Activated T-helper 2 cell treated with anti-CD3 and anti-CD28 coated beads, Interferon-gamma antibody, Interleukin-2, Interleukin-4, amounts not matched to agents 10 μg/mL and 5 μg/mL and 100 μg/mL, durations not matched to agents 14 hours and 24 hours and 36 hours (primary cell): ENCODE measurements at places on chromosomes 16 and 17. TPM values are rescaled to one million over a fixed set of nuclear protein-coding genes. Genes with fewer than 3 reads are reported as not detected.

KRT12 gene
- total RNA-seq: not detected in 2 replicates

CBX1 gene
- 64.5 TPM in 2 replicates for total RNA-seq

LITAFD gene
- not detected in 2 replicates for total RNA-seq

GSG1L gene
- total RNA-seq: not detected in 2 replicates

CCDC200 gene
- total RNA-seq: not detected in 2 replicates

XAF1 gene
- total RNA-seq: 18.1 and 18.6 TPM in 2 replicates

KCTD19 gene
- 0.87 and 1.2 TPM in 2 replicates for total RNA-seq

RNF227 gene
- 4.8 and 5.0 TPM in 2 replicates for total RNA-seq

KRTAP16-1 gene
- total RNA-seq: not detected in 2 replicates

TMC8 gene
- 196 and 208 TPM in 2 replicates for total RNA-seq

CDH3 gene
- total RNA-seq: 0.23 and 0.75 TPM in 2 replicates

DPEP3 gene
- total RNA-seq: not detected in 2 replicates

CCL2 gene
- not detected in 2 replicates for total RNA-seq

CACNG5 gene
- total RNA-seq: not detected in 2 replicates

TAC4 gene
- not detected in 2 replicates for total RNA-seq

MT1H gene
- not detected in 2 replicates for total RNA-seq

GRCh38 chr17:80097844-80098691 is 3.3 kb upstream of the GAA start:
- DNase-seq: no peak

DNA sequence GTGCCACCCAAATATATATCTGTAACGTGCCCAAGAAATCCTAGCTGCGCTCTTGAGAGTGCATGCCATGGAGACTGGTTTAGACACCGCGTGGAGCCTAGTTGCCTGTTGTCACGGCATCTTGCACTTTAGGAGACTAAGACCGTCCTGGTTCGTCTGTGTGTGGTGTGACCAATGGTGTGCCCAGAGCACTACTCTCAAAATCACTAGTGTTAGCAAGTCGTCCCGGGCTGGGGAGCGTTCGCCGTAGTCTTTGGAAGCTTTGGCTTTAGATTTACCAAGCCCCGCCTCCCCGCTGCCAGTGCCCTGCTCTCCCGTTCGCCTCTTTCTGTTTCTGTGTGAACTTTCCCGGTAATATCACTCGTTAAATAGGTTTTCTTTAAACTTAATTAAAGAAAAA is 27.0 kb downstream of the CLUH start:
- no peak for DNase-seq

GRCh38 chr17:50905460-50905803 is 39.3 kb upstream of the TOB1 start:
- DNase-seq: no peak

DNA sequence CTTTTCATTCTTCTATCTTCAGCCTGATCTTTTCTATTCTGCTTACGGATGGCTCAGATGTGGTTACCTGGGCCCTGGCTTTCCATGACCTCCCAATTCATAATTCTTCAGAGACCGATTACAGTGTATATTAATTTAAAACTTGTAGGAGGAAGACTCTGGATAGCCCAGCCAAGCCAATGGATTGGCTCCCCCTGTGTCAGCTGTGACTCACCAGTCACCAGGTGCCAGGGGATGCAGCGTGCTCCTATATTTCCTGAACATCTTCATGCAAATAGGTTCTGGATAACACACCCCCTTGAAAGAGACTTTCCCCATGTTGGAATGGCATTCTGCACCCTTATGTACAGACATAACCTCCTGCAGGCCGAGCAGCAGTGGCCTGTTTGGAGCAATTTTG is 208.3 kb upstream of the WSCD1 start:
- no peak for DNase-seq

DNA sequence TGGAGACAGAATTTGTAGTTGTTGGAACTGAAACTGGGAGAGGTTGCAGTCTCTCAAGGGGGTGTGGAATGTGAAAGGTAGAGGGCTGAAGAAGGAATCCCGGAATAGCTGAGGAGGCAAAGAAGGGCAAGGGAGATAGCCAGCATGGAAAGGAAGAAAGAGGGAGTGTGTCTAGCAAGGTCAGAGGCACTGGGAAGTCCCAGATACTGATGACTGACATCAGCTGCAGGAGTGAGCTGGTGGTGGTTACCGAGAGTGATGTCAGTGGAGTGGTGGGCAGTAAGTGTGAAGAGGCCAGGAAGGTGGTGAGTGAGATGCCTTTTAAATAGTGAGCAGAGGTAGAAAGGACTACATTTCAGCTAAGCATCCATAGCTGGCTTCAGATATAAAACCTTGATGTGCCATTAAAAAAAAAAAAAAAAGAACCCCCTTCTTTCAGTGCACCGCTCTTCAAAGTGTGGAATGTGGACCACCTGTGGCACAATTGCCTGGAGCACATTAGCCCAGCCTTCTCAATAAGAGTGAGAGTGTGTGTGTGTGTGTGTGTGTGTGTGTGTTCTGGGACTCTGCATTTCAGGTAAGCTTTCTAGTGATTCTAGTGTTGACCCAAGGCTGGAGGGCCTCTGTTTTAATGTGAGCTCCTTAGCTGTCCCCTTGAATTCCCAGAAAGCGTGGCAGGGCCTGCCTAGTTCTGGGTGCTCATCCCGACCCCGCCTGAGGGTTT is 8.5 kb downstream of the PRMT7 start:
- no peak for DNase-seq

GRCh38 chr17:68356520-68356919 is 65.2 kb downstream of the ARSG start:
- peak; percentile 75 for DNase-seq

GRCh38 chr17:79621151-79621943 is 10.5 kb upstream of the RBFOX3 start:
- no peak for DNase-seq

DNA sequence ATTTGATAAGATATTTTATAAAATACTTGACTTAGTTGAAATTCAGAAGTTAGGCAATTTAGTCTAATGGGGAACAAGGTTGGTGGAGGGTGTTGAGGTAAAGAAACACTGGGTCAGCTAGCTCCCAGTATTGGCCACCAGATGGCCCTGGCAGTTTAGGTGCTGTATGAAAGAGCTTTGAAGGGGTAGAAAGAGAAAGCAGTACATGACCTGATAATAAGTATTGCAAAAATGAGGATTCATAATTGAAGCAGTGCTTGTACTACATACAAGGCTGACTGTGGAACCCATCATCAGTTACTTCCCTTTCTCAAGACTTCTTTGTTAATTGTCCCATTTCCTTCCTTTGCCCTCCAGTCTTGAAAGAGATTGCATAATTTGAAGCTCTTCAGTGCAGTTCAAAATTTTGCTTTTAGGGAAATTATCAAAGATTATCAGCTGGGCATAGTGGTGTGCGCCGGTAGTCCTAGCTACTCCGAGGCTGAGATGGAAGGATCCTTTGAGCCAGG is 29.4 kb downstream of the TANC2 start:
- no peak for DNase-seq

DNA sequence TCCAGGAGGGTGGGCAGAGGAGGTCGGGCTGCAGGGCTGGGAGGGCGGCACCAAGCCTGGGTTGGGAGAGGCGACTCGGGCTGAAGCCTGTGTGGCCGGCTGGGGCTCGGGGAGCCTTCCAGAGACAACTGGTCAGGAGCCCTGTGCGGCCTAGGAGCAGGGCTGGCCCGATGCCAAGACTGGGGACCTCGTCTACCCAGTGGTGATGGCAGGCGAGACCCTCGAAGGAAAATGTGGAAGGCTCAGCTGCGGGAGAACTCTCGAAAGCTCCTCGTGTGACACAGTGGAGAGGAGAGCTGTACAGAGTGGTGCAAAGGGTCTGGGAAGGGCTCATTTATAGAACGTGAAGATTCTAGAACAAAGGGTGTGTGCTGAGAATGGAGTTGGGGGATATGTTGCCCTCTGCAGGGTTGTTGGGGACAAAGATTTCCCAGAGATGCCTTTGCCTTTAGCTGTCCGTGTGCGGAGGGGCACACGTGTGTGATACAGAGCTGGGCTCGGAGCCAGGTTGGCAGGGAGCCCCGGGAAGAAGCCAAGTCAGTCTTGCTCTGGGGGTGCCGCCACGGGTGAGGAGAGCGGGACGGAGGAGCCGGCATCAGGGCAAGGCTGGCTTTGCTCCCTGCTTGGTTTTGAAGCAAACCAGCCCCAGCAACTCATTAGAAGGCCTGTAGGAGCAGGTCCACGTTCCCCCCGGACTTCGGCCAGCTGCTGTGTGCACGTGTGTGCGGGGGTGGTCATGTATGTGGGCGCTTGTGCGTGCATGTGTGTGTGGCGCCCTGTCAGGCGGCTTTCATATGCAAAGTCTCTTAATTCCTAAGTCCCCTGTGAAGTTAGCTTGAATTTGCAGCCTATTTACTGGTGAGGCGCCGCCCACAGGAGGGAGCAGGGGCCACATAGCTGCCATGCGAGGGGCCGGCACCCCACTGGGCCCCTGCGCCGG is 132.4 kb upstream of the CHMP6 start:
- DNase-seq: no peak

- DNase-seq: no peak
Measured at GRCh38 chr17:30567231-30568116, 90.3 kb downstream of the GOSR1 start.

- DNase-seq: no peak
Measured at GRCh38 chr16:81353895-81354294, 39.1 kb downstream of the GAN start.

DNA sequence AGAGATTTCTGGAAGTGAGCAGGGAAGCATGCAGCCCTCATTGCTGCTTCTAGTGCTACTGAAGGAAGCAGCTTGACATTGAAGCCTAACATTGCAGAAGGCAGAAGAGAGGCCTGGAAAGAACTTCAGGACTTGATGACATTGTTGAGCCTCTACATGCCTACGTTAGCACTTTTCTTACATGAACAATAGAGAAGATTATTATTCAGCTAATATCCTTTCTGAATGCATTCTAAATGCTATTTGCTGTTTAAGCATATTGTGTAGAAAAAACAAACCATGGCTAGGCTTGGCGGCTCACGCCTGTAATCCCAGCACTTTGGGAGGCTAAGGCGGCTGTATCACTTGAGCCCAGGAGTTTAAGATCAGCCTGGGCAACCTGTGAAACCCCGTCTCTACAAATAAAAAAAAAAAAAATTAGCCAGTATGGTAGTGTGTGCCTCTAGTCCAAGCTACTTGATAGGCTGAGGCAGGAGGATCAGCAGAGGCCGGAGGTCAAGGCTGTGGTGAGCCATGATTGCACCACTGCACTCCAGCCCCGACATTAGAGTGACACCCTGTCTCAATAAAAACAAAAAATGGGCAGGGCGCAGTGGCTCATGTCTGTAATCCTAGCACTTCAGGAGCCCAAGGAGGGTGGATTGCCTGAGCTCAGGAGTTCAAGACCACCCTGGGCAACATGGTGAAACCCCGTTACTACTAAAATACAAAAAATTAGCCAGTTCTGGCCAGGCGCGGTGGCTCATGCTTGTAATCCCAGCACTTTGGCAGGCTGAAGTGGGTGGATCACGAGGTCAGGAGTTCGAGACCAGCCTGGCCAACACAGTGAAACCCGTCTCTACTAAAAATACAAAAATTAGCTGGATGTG is 2.2 kb upstream of the AURKB start:
- DNase-seq: no peak

GRCh38 chr16:51055434-51055833 is 95.6 kb downstream of the SALL1 start:
- DNase-seq: no peak

- DNase-seq: no peak
Measured at GRCh38 chr16:63856537-63856936, 1265.3 kb downstream of the CDH11 start.

DNA sequence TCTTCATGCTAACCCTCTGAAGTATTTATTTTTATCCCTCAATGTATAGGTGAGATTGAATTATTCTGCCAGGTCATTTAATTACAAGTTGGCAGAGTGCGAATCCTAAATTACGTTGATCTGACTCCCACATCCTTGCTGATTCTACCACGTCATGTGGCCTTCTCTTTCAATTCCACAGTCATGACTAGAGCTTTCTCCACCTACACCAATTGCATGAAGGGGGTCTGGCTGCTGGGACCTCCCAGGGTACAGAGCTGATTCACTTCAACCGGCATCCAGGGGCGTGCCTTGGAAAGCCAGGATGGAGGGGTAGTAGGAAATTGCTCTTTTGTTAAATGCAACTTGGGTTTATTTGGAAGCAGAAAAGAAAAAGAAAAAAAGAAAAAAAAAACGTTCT is 41.1 kb upstream of the CDH13 start:
- no peak for DNase-seq

- no peak for DNase-seq
Measured at GRCh38 chr17:81334391-81334901, 39.3 kb upstream of the SLC38A10 start.

DNA sequence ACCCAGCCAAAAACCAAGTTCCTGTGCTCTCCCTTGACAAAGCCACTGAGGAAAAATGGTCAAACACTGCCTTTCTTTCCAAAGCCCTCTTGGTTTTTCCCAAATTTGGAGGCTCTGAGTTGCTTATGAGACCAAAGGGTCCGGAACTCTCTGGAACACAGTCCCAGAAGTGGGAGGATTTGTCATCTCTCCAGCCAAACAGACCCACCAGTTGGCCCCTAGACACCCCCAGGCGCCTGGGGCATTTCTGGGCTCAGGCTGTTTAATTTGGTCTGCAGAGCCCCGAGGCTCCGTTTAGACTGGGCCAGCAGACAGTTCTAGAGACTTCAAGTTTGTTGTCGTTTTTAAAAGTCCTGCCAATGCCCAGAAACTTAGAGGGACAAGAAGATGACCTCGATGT is 239.1 kb downstream of the SEC14L1 start:
- DNase-seq: no peak

DNA sequence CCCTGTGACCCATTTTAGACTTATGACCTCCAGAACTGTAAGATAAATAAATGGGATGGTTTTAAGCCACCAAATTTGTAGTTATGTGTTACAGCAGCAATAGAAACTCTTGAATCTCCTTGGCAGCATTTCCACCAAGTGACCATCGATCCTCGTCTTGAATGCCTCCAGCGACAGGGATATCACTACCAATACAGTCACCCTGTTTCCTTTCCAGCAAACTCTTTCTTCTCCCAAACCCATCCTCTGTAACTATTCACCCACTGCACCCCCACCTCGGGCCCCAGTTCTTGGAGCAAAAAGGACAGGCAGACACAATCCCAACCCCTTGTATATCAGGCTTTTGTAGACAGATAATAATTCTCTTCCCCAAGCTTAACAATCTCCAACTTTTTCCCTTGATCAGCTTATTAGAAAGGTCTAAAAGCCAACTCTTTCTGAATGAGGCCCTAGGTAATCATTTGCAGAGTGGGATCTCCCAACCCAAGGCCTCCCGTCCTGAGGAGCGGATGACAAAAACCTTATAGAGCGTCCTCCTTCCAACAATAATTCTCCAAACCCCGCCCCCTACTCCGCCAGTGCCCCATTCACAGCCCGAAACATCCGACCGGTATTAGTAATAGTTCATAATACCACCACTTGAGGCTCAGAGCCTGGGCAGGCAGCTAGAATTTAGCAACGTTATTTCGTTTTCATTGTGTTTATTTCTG is 14.7 kb upstream of the PLLP start:
- no peak for DNase-seq

GRCh38 chr16:58518083-58518979 is 3.0 kb downstream of the SETD6 start:
- no peak for DNase-seq

- no peak for DNase-seq
Measured at GRCh38 chr17:38464723-38465390, 36.6 kb downstream of the ARHGAP23 start.

- DNase-seq: no peak
Measured at GRCh38 chr16:10219742-10220141, 37.5 kb upstream of the GRIN2A start.

- DNase-seq: no peak
Measured at GRCh38 chr17:76007131-76007849, 6.6 kb downstream of the CDK3 start.

GRCh38 chr16:27235055-27235937 is 32.0 kb downstream of the KDM8 start:
- DNase-seq: peak; percentile 94
